Iris pigment epithelial cell (primary cell): ENCODE measurements at places on chromosomes 11 and 22.
A peak's percentile ranks its signal among the peaks of the same experiment; 100 is the strongest.

GRCh38 chr11:72848846-72849466 lies 34.7 kb downstream of the ATG16L2 start:
- DNase-seq = peak; percentile 60

DNA sequence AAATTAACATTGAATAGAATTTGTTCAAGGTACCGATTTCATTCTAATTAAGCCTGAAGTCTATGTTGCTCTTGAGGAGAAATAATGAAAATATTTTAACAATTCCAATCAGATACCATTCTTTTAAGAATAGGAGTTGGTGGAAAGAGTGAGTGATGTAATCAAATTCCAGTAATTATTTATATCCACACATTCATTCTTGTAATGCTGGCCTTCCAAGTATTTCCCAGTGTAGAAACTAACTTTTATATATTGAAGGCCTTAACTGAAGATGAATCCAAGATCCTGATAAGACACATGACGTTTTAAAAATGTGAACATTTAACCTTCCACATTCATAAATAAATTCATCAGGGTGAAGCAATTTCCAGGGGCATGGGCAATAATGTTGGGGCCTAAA lies 36.6 kb upstream of the PAX6 start:
- no peak for DNase-seq

DNA sequence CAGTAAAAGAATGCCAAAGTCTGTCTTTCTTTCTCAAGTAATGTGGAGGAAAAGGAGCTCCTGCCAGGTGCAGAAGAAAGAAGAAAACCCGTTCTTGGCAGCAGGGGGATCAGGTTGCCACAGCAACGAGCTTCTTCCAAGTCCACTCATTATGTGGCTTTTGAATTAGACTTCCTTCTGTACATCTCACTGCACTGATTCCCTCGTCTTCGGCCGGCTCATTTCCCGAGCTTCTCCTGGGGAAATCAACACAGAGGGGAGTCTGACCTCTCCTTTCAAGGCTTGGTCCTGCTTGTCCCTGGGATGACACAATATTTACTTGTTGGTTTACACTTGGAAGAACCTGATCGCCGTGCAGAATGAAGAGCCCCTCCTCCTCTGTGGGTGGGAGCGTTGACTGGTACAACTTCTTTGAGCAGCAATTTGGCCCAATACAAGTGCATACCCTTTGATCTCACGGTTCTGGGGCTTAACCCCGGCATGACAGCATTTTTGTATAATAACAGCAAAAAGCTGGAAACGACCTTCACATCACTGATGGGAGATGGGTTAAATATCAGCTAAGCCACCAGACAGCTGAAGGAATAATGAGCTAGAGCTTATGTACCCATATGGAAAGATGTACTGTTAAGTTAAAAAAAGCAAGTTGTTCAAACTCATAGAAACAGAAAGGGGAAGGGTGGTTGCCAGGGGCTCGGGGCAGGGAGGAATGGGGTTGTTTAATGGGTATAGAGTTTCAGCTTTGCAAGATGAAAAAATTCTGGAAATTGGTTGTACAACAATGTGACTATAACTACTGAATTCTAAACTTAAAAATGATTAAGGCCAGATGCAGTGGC lies 35.4 kb downstream of the MCHR1 start:
- peak; percentile 71 for DNase-seq

GRCh38 chr11:132103021-132103420 lies 732.6 kb downstream of the NTM start:
- no peak for DNase-seq

DNA sequence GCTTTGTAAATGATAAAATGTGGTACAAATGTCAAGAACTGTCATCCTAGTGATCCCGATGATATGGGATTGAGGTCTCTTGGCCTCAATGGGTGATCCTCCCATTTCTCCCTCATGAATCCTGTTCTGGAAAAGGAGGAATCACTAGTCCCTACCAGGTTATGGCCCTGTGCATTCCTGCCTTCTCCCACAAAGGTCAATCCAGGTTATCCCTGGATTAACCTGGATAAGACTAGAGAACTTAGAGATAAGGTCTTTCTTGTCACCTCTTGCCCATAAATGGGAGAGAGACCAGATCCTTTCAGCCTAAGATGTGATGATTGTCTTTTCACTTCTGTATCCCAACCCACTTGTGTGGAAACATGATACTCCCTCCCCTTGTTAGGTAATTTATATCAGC lies 396.7 kb downstream of the BUD13 start:
- no peak for DNase-seq

DNA sequence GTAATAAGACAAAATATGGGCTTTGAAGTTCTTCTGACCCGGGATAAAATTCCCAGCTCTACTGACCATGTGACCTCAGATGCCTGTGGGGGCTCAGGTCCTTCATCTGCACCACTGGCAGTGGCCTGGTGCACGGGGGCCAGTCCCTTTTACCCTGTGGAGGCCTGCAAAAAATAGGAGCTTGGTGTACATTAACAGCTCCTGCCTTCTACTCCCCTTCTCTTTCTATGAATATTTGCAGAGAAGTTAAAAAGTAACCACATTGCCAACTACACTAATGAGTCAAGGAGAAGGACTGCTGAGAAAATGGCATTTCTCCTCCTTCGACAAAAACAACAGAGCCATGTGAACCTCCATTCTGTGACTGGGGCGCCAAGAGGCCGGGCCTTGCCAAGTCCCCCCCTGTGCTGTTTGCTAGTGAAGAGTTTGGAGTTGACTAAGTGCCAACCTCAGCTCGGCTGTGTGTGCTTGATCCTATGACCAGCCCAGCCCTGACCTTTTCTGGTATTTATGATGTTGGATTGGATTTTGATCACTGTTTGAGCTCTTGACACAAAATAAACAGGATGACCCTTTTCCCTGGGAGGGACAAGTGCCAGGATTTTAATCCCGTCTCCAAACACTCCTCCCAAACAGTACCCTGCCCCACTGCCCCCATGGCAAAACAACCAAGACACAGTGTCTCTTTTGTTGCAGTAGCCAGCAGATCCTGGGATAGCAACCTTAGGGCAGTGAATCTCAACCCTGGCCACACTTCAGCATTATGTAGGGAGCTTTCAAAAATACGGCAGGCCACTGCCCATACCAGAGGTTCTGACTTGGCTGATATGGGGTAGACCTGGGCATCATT lies 380.1 kb downstream of the LARGE1 start:
- no peak for DNase-seq

DNA sequence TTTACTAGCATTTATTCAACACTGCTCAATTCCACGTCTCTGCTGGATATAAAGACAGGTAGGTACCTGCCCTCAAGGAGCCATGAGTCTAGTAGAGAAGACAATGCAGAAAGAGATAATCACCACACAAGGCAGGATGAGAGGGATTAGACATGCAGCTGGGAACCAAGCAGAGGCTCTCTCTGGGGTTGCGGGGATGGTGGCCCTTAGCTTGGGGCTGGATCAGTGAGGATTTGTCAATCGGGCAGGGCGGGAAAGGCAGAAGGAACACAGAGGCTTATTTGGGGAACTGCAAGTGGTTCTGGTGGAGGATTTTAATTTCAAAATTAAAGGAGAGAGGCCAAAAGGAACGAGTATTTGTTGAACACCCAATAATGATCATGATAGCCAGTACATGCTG lies 8.5 kb upstream of the DMC1 start:
- no peak for DNase-seq

- DNase-seq = no peak
Measured at GRCh38 chr11:111983187-111983986, 41.8 kb upstream of the DLAT start.

GRCh38 chr11:117019871-117020270 lies 78.4 kb downstream of the SIK3 start:
- no peak for DNase-seq

- no peak for DNase-seq
Measured at GRCh38 chr22:19448739-19449421, 1.4 kb upstream of the C22orf39 start.

GRCh38 chr22:24009227-24010017 lies 1.7 kb upstream of the CABIN1 start:
- DNase-seq = no peak

- no peak for DNase-seq
Measured at GRCh38 chr22:40703736-40704135, 24.5 kb downstream of the MCHR1 start.

GRCh38 chr11:10990160-10990559 lies 132.3 kb upstream of the ZBED5 start:
- no peak for DNase-seq

DNA sequence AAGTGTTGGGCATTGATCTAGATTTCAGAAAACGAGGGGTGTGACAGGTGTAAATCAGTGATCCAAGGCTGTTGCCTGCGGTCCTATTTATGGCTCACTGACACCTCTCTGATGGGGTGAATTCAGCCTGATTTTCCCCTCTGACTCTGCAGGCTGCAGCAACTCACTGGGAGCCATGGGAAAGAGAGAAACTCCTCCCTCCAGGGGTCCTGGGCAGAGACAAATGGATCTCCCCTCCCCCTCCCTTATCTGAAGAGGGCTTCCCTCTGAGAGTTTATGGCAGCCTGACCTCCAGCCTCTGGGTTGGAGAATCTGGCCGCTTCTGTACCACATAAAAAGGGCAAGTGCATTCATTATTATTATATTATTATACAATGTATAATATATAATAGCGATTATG lies 1.8 kb upstream of the PKNOX2 start:
- no peak for DNase-seq

DNA sequence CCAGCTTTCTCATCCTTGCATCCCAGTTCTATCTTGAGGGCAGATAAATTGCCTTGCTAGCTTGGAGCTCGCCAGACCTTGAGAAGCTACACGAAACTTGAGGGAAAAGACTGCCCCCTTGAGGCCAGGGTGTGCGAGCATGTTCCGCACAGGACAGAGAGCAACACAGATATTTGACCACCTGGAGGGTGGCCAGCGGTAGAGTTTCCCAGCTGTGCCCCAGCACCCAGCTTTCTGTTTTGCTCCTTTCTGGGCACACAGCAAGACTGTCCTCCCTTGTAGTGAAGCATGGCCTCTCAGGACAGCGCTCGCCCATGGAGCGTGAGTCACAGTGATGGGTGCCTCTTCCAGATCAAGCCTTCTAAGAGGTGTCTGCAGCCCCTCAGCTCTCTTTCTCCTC lies 23.5 kb downstream of the SPATA19 start:
- peak; percentile 33 for DNase-seq

GRCh38 chr11:5310423-5310822 lies 8.7 kb upstream of the OR51B4 start:
- DNase-seq = no peak

GRCh38 chr11:107563702-107564101 lies 1.8 kb downstream of the ALKBH8 start:
- DNase-seq = peak; percentile 62

- no peak for DNase-seq
Measured at GRCh38 chr11:1744137-1744886, 6.1 kb downstream of the IFITM10 start.

GRCh38 chr22:37803639-37804351 lies 3.9 kb upstream of the GCAT start:
- DNase-seq = no peak

- peak; percentile 16 for DNase-seq
Measured at GRCh38 chr11:40797981-40798380, 661.5 kb downstream of the LRRC4C start.

- peak; percentile 22 for DNase-seq
Measured at GRCh38 chr11:102791271-102792036, 6.5 kb downstream of the MMP1 start.

GRCh38 chr11:1913271-1914060 lies 6.0 kb upstream of the TNNT3 start:
- DNase-seq = no peak

GRCh38 chr11:116811194-116811593 lies 11.9 kb downstream of the APOA4 start:
- DNase-seq = no peak

DNA sequence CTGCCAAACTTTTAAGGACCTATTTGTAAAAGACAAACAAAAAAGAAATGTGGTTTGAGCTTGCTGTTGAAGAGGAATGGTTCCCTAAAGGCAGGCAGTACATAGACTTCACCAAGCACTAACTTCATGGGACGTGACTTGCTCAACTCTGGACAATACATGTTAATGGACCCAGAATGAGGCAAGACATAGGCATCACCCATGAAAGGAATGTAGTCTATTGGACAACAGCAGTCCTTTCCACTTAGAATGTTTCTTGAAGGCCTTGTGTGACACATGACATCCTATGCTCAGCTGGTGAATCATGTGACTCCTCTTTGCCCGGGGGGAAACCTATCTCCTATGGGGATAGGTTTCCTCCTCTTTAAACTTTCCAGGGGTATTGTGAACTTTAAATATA lies 246.4 kb upstream of the BLID start:
- no peak for DNase-seq

DNA sequence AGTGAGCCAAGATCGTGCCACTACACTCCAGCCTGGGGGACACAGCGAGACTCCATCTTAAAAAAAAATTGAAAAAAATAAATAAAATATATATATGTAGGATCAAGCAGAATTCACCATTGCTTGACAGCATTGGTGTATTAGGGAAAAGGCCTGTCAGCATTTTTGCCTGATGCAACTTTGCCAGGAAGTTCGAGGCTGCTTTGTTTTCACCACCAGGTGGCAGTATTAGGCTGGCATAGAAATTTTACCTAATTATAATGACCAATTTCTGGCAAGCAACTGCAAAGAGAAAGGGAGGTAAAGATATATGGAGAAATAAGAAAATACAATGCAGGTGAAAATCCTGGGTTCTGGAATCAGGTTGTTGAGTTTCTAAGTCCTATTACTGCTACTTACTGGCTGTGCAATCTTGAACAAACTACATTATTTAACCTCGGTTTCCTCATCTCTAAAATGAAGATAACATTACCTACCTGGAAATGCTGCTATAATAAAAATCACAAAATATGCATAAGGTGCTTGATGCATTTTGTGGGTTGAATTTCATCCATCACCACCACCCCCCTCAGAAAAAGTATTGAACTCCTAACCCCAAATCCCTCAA lies 24.7 kb downstream of the LAYN start:
- DNase-seq = peak; percentile 71

DNA sequence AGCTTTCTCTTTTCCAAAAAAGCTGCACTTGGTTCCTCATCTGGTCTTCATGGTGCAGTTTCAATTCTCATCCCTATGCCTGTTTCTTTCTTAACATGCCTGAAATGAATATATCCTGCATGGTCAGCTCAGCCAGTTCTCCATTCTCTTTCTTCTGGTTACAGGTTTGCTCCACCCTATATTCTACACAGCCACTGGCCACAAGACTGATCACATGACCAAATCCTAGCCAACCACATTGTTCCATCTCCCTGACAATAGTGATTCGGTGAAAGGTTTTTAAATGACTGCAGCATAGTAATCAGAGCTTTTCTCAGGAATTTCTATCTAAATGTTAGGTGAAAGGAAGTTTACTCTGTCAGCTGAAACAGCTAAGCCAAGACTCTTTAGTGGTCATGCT lies 891.4 kb downstream of the METTL15 start:
- DNase-seq = no peak

DNA sequence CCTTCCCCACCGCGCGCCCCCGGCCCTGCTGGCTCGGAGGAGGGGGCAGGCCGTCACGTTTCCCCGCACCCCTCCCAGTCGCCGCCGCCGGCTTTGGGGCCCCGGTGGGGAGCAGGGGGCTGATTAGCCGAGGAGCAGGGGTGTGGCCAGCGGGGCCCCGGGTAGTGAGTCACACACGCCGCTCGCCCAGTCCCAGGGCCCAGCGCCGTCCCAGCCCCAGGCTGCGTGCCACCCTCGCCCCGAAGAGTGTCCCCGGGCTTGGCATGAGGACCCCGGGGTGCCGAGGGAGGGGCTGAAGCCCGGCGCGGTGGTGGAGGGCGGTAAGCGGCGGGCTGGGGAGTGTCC lies 34.4 kb downstream of the PRDM11 start:
- DNase-seq = peak; percentile 54
